ENCODE measurements at places on chromosomes 12 and 14. TPM values are rescaled to one million over a fixed set of nuclear protein-coding genes. Genes with fewer than 3 reads are reported as not detected.

- no peaks in the 10 kb centered on the region for H3K4me1 ChIP-seq
- no peaks in the 10 kb centered on the region for H3K36me3 ChIP-seq
- H3K27me3 ChIP-seq: no peaks in the 10 kb centered on the region
- no peak for DNase-seq
These were observed 25.4 kb downstream of the PLXNC1 start for GRCh38 chr12:94173660-94174265.

- peaks cover 55% of the 10 kb centered on the region for H3K4me1 ChIP-seq
- peak overlapping the region; percentile 87 for H3K27ac ChIP-seq
- no peak overlapping the region for H3K4me3 ChIP-seq
- DNase-seq: no peak
- no peaks in the 10 kb centered on the region for H3K27me3 ChIP-seq
- H3K36me3 ChIP-seq: no peaks in the 10 kb centered on the region
These were observed 74.5 kb downstream of the LRRC74A start for GRCh38 chr14:76900682-76901081.

GRCh38 chr14:50831726-50832168 lies 785 bp upstream of the NIN start:
- no peak for DNase-seq
- no peaks in the 10 kb centered on the region for H3K27me3 ChIP-seq
- H3K4me3 ChIP-seq: peak overlapping the region; percentile 73

DNA sequence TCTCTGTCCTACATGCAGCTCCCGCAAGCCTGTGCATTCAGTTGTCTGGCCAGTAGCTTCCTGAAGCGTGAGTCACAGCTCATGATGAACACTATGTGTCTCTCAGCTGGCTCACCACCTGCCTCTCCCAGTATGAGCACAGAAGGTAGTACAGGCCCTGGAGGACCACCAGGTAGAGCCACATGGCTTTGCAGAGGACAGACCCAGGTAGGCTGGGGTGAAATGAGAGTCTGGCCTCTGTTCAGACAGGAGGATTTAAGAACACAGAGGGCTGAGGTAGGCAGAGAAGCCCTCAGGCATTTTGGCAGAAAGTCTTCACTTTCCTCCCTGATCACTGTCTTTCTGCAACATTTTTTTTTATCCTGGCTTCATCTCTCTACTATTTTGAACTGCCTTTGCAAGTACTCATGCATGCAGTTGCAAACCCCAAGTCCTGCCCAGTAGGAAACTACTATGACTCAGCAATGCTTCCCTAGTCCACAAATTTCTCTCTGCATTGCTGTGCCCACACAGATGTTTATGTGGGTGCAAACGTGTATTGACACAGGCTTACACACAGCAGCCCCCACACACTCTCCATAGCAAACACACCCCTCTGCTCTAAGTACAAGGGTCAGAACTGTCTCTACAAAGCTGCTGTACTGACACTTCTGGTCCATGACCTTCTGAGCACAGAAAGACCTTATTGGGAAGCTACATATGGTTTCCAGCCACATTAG lies 7.2 kb upstream of the SDR9C7 start:
- no peak for DNase-seq
- no peak overlapping the region for H3K4me3 ChIP-seq
- no peaks in the 10 kb centered on the region for H3K36me3 ChIP-seq
- H3K27me3 ChIP-seq: no peaks in the 10 kb centered on the region
- H3K27ac ChIP-seq: peak overlapping the region; percentile 61

GCN1 gene
- total RNA-seq: 30.3 TPM

LRRK2 gene
- total RNA-seq: 29.9 TPM

GRCh38 chr12:25020621-25021243 lies 71.8 kb upstream of the BCAT1 start:
- no peak for DNase-seq
- no peaks in the 10 kb centered on the region for H3K4me1 ChIP-seq
- no peaks in the 10 kb centered on the region for H3K36me3 ChIP-seq
- no peak overlapping the region for H3K27ac ChIP-seq
- no peak overlapping the region for H3K4me3 ChIP-seq

DNA sequence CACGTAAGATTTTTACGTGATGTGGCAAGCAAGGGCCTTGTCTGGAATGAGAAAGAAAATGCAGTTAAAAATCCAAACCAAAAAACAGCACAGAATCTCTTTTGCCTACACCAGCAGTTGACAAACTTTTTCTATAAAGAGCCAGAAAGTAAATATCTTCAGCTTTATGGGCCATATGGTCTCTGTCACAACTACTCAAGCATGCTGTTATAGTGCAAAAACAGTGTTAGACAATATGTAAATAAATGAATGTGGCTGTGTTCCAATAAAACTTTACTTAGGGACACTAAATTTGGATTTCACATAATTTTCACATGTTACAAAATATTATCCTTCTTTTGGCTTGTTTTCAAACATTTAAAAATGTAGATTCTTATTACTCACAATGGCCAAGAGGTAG lies 6.2 kb upstream of the ELK3 start:
- no peaks in the 10 kb centered on the region for H3K27me3 ChIP-seq
- no peak overlapping the region for H3K4me3 ChIP-seq
- no peaks in the 10 kb centered on the region for H3K4me1 ChIP-seq
- peak overlapping the region; percentile 37 for H3K27ac ChIP-seq
- no peaks in the 10 kb centered on the region for H3K36me3 ChIP-seq
- no peak for DNase-seq

DNA sequence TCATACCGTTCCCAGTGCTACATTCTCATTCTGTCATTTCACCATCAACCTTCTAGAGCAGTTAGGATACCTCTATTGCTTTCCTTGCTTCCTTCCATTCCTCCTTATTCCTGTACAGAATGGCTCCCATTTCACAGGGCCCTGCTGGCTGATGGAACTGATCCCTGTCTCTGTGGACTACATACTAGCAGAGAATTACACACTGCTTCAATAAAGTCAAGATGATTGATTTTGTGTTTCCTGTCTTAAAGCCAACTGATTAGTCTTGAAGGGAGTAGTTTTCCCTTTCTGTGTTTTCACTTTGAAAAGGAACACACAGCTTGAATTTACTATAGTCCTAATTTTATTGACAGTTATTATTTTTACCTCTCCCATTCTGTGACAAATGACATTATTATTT lies 130.1 kb downstream of the ST8SIA1 start:
- H3K27ac ChIP-seq: no peak overlapping the region
- H3K4me1 ChIP-seq: no peaks in the 10 kb centered on the region
- H3K27me3 ChIP-seq: no peaks in the 10 kb centered on the region
- no peak for DNase-seq
- H3K36me3 ChIP-seq: no peaks in the 10 kb centered on the region
- no peak overlapping the region for H3K4me3 ChIP-seq

GRCh38 chr12:118015944-118016343 lies 559 bp upstream of the RFC5 start:
- no peak for DNase-seq
- no peaks in the 10 kb centered on the region for H3K27me3 ChIP-seq
- peak overlapping the region; percentile 72 for H3K27ac ChIP-seq
- peak overlapping the region; percentile 95 for H3K4me3 ChIP-seq
- H3K4me1 ChIP-seq: peaks cover 16% of the 10 kb centered on the region

DNA sequence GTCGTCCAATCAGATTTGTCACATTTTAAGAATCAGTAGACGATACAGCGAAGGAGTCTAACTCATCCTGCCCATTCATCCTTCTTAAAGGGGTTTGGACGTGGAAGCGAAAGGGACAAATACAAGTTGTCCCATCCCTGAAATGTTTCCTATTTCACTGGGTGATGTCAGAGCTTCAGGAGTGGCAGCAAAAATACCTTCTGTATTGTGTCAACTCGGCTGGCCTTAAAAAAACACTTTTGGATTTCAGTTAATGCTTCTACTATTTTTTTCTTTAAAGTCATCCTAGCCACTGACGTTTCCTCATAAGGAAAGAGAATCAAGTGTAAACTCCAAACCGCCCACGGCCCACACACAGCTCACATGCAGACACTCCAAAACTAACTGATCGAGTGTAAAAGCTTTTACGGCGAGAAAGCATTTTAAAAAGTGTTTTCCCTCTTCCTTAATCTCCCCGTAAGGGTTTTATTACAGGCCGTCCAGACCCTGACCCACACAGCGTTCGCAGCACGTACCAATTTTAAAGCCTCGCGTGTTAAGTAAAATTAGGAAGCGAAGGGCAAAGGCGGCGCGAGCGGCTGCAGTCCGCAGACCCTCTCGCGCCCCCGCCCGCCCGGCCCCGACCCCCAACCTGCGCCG lies 593 bp downstream of the CFL2 start:
- H3K27ac ChIP-seq: peak overlapping the region; percentile 99
- H3K27me3 ChIP-seq: no peaks in the 10 kb centered on the region
- peaks cover 13% of the 10 kb centered on the region for H3K36me3 ChIP-seq
- DNase-seq: peak; percentile 79
- peak overlapping the region; percentile 94 for H3K4me3 ChIP-seq

GRCh38 chr12:85575120-85576096 lies 260.8 kb downstream of the RASSF9 start:
- H3K27me3 ChIP-seq: no peaks in the 10 kb centered on the region
- H3K4me1 ChIP-seq: no peaks in the 10 kb centered on the region
- DNase-seq: no peak
- H3K4me3 ChIP-seq: no peak overlapping the region

DNA sequence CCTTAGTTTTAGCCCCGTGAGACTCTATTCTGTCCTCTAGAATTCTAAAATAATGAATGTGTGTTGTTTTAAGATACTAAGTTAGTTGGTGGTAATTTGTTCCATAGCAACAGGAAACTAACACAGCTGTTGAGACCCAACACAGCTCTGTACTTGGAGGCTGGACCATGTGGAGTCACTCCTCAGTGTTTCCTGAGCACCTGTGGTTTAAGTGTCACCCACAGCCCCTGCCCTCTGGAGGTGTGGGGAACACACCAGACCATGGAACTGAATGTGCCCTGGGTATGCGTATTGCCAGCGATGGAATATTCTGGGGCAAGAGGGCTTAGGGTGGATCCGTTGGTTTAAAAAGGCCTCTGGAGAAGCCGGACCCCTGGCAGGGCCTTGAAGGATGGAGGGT lies 16.6 kb upstream of the GPR68 start:
- DNase-seq: no peak
- H3K4me3 ChIP-seq: no peak overlapping the region
- no peaks in the 10 kb centered on the region for H3K27me3 ChIP-seq
- H3K27ac ChIP-seq: no peak overlapping the region

DNA sequence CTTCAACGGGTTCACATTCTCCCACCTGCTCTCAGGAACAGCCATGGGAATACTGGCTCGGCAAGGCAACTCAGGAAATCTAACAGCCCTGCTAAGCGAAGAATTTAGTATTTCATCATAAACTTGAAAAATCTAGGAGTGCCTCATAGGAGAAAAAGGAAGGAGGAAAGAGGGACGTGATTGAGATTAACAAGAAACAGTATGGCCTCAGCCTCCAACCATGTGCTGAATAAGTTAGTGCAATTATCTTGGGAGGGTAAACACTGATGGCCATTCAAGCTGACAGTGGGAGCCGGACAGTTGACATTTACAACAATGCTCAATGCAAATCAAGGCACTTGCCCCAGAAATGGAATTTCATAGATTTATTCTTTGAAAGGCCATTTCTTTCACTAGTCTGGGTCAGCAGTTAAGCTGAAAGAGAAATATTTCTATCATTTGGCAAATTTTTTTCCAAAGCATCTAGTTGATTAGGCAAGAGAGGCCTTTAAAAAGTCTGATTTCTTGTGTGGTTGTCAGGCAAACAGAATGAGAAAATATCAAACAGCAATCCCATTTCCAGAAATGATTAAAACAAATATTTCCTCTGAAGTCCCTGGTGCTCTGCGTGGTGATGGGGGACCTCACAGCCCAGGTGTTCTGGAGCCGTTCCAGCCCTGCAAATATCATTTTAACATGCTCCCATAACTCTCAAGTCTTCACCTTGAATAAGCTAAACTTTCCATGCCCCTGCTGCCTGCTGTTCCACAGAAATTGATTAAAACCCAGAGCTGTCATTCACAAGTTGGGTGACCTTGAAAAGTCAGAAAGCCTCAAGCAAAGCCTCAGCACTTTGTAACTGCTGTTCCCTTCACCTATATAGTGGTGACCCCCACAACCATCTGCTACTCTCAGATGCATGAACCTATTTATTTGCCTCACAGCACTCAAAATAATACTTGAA lies 121.6 kb downstream of the PHLDA1 start:
- no peak overlapping the region for H3K27ac ChIP-seq
- no peak overlapping the region for H3K4me3 ChIP-seq
- H3K27me3 ChIP-seq: no peaks in the 10 kb centered on the region
- no peak for DNase-seq
- H3K36me3 ChIP-seq: no peaks in the 10 kb centered on the region
- H3K4me1 ChIP-seq: no peaks in the 10 kb centered on the region

- H3K4me3 ChIP-seq: no peak overlapping the region
- H3K27ac ChIP-seq: no peak overlapping the region
- H3K36me3 ChIP-seq: no peaks in the 10 kb centered on the region
- no peaks in the 10 kb centered on the region for H3K4me1 ChIP-seq
- H3K27me3 ChIP-seq: no peaks in the 10 kb centered on the region
These were observed 1679.9 kb upstream of the FLRT2 start for GRCh38 chr14:83850092-83850491.

DNA sequence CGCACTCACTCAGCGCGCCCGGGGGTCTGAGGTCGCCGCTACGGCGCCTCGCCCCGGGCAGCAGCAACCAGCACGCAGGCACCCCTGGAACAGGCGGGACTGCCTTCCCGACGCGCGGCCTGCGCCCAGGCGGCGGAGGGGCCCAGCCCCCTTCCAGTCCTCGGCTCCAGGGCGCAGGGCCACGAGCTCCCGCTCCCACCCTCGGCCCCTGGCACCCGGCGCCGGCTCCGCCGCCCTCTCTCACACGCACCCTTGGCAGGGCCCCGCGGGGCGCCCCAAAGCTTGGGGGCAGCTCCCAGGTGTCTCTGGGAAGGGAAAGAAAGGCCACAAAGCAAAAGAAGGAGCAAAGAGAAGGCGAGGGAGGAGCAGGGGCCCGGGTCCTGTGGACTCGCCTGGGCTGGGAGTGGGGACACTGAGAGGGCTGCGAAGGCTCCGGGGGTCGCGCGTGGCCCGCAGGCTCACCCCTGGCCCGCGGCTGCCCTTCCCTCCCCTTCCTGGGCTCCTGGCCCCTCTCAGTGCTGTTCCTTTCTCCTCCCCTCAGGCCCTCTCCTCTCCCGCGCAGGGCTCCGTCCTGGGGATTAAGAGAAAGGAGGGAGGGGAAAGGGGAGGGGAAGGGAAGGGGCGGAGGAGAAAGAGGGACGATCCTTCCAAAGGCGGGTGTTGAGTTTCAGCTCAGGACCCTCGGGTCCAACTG lies 907 bp upstream of the EFS start:
- peak overlapping the region; percentile 97 for H3K27ac ChIP-seq
- H3K36me3 ChIP-seq: no peaks in the 10 kb centered on the region
- no peaks in the 10 kb centered on the region for H3K27me3 ChIP-seq
- DNase-seq: peak; percentile 87

GRCh38 chr12:102513739-102514138 lies 33.4 kb upstream of the IGF1 start:
- no peak for DNase-seq
- no peak overlapping the region for H3K4me3 ChIP-seq
- H3K36me3 ChIP-seq: no peaks in the 10 kb centered on the region
- no peaks in the 10 kb centered on the region for H3K4me1 ChIP-seq

TAS2R7 gene
- total RNA-seq: not detected

PLCZ1 gene
- not detected for total RNA-seq

- no peaks in the 10 kb centered on the region for H3K36me3 ChIP-seq
- H3K4me1 ChIP-seq: no peaks in the 10 kb centered on the region
- no peak for DNase-seq
These were observed 69.8 kb downstream of the OSBPL8 start for GRCh38 chr12:76489737-76490136.

Measured in sigmoid colon (tissue), 7 donors.